Suprapubic skin (tissue), 4 donors: ENCODE measurements at places on chromosomes 6 and 20. TPM values are rescaled to one million over a fixed set of nuclear protein-coding genes. Genes with fewer than 3 reads are reported as not detected.

DNA sequence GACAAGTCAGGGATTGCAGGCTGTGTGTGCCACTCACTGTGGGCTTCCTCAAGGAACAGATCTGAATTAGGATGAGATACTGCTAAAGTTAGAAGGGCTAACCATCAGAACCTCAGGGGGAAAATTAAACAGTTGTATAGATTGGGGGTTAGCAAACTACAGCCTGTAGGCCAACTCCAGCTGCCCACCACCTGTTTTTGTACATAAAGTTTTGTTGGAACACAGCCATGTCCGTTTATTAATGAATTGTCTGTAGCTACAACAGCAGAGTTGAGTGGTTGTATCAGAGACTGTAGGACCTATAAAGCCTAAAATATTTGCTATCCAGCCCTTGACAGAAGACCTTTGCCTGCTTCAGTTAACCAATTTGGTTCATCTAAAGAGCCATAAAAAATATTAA is 127.2 kb upstream of the ECI2 start:
- no peak for DNase-seq

Gene ESR1
- total RNA-seq, result 2.6 TPM

DNA sequence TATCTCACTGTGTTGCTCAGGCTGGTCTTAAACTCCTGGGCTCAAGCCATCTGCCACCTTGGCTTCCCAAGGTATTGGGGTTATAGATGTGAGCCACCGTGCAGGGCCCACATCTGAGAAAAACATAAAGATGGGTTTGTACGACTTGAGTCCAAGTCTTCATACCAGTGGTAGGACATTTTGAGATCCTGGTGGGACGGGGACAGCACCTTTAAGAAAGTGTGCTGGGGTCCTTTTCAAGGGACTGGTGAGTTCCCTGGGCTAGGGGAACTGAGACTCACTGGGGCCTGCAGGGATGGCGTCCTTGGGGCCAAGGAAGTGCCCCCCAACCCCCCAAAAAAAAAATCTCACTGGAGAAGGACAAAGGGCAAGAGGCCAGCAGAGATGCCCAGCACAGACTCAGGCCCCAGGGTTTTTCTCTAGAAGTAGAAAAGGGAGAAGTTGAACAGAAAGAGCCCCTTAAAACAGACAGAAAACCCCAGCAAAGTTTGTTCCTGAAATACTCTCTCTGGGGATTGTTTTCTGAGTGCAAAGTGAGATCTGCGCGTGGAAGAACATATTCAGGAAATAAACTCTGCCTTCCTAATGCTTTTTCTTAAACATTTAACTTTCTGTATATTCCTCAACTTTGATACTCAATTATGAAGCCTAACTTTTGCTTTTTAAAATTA is 10.7 kb downstream of the OSBPL2 start:
- DNase-seq, result no peak

- DNase-seq, result peak; percentile 82
Observed at GRCh38 chr20:51563486-51564332, 21.2 kb upstream of the NFATC2 start.

Gene PLN
- total RNA-seq, result 11.2 TPM

Gene VSX1
- not detected for total RNA-seq

DNA sequence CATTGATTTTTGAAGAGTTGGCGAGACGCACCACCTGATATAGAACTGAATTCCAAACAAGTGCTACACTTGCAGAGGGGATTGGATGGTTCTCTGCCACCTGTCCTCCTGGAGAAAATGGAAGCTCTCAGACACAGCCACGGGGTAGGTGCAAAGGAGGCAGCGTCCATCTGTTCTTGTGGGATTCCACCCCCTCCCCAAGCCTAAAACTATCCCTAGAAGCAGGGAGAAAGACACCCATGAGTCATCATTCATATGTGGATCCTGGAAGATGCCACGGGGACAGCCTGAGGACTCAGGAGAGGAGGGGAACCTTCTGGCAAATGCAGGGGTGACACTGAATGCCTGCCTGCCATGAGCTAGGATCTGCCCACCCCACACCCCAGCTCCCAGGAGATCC is 171.3 kb upstream of the CST7 start:
- DNase-seq, result no peak

- DNase-seq, result no peak
Observed at GRCh38 chr20:59084041-59084850, 41.7 kb upstream of the PRELID3B start.

DNA sequence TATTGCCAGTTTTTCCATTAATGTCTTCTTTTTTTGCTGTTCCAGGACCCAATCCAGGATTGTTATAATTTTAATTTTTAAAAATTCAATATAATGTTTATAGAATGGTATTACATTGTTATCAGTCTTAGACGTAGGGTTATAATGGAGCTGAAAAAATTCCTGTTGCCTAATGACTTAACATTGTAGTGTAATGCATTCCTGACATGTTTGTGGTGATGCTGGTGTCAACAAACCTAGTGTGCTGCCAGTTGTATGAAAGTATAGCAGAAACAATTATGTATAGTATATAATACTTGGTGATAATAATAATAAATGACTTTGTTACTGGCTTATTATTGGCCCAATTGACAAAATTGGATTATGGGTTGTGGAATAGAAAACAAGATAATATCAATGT is 30.4 kb downstream of the KIZ start:
- no peak for DNase-seq

- no peak for DNase-seq
Observed at GRCh38 chr6:127221201-127221600, 45.5 kb upstream of the RNF146 start.

GRCh38 chr6:118134206-118134605 is 227.1 kb downstream of the SLC35F1 start:
- DNase-seq, result no peak

GRCh38 chr20:59040667-59041066 is 1.9 kb downstream of the PRELID3B start:
- no peak for DNase-seq

DNA sequence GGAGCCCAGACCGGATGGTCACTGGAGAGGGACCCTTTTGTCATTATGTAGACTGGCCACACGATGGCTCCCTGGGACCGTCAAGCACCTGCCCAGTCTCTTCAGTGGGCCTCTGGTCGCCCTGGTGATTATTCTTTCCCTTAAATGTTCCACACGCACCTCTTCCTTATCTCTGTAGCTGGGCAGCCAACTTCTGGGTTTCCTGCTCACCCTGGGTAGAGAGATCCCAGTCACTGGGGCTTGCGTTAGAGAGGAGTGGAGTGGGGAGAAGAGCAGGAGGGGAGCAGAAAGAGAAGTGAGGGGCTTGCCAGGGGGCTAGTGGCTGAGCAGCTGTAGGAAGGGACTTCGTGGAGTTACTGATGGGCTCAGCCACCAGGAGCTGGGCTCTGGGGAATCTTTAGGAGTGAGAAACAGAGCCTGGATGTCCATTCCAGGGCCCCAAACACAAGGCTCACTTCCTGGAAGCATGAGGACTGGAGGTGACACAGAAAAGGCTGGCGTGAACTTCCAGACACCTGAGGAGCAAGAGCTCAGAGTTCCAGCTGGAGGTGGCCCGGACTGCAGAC is 150.1 kb downstream of the DHX35 start:
- DNase-seq, result no peak

- DNase-seq, result no peak
Observed at GRCh38 chr6:13428583-13429405, 58.6 kb downstream of the GFOD1 start.

- peak; percentile 75 for DNase-seq
Observed at GRCh38 chr6:317060-317447, 24.8 kb downstream of the DUSP22 start.

Gene FNDC11
- not detected for total RNA-seq

DNA sequence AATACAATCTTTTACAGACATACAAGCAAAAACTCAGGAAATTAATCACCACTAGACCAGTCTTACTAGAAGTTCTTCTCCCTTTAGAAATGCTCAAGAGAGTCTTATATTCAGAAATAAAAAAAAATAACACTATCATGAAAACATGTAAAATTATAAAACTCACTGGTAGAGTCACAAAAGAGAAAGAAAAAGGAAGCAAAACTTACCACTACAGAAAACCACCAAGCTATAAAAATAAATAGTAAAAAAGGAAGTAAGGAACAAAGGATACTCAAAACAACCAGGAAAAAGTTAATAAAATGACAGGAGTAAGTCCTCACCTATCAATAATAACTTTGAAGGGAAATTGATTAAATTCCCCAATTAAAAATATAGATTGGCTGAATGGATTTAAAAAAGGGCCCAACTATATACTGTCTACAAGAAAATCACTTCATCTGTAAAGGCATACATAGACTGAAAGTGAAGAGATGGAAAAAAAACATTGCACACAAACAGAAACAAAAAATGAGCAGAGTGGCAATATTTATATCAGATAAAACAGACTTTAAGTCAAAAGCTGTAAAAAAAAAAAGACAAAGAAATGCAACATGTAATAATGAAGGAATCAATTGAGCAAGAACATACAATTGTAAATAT is 489.5 kb downstream of the KIF16B start:
- no peak for DNase-seq

DNA sequence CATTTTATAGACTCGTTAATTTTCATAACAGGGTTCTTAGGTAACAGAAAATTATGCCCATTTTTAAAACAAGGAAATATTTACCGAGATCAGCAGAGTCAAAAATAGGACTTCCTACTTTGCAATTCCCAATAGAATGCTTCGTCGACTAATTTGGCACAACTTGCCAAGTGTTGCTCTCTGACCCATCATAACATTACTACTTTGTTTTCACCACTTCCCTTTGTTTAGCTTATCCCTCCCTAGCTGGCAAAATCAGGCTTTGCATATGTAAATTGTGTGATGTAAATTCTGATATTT is 914 bp upstream of the RANBP9 start:
- no peak for DNase-seq
